Left lobe of liver (tissue), 2 donors: ENCODE measurements at places on chromosomes 6 and 20. TPM values are rescaled to one million over a fixed set of nuclear protein-coding genes. Genes with fewer than 3 reads are reported as not detected.
A peak's percentile ranks its signal among the peaks of the same experiment; 100 is the strongest.

Gene HLA-DRB5
- 2.1 TPM for total RNA-seq

Gene GABRR1
- total RNA-seq, result not detected

Gene SCRT2
- total RNA-seq, result not detected

Gene MYB
- total RNA-seq, result 0.18 TPM

Gene GMPR
- total RNA-seq, result 4.3 TPM

Gene SUMO4
- total RNA-seq, result 1.1 TPM

Gene ERVFRD-1
- total RNA-seq, result 0.08 TPM

Gene TPD52L1
- total RNA-seq, result 49.7 TPM

Gene SLC17A1
- total RNA-seq, result 8.7 TPM

Gene COX4I2
- total RNA-seq, result not detected

Gene EZR
- 57.0 TPM for total RNA-seq

Gene BNIP5
- total RNA-seq, result not detected

Gene RSPO4
- total RNA-seq, result not detected

GRCh38 chr6:166420351-166420750, 37.6 kb upstream of the MPC1 start:
- no peak for DNase-seq

DNA sequence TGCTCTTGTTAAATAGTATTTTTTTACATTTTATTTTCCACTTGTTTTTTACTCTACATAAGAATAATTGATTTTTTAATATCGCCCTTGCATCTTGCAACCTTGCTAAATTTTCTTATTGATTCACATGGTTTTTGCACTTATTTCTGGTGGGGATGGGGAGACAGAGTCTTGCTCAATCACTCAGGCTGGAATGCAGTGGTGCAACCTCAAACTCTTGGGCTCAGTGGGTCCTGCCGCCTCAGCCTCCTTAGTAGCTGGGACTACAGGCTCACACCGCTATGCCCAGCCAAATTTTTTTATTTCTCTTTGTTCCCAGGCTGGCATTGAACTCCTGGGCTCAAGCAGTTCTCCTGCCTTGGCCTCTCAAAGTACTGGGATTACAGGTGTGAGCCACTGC, 30.3 kb downstream of the LIN28B start:
- no peak for DNase-seq

- no peak for DNase-seq
These were observed 27.4 kb downstream of the RREB1 start for GRCh38 chr6:7134999-7135745.

DNA sequence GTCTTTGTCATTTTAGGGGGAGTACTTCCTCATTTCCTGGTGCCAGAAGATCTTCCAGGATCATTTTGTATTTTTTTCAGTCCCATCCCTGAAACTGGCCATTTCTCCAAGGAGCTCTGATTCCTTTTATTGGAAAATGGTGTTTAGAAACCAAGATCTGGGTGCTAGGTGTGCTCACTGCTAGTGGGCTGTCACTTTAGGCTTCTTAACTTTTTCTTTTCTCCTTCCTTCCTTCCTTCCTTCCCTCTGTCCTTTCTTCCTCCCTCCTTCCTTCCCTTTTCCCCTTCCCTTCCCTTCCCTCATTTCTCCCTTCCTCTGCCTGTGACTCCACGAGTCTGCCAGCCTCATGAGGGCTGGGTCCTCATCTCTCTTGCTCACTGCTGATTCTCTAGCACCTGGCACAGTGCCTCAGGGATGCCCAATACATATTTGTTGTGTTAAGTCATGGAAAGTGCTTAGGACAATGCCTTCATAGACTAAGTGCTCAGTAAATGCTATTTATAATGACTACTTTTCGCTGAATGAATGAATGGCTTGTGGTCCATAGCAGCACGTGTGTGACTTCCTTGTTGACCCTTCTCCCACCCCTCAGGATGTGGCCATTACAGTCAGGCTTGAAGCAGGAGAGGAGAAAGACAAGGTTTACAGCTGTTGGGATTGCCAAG, 36.9 kb downstream of the APCDD1L start:
- no peak for DNase-seq

GRCh38 chr6:132446141-132446854, 45.0 kb upstream of the MOXD1 start:
- DNase-seq, result no peak

- DNase-seq, result no peak
These were observed 85.4 kb upstream of the GPR6 start for GRCh38 chr6:109892451-109893435.

DNA sequence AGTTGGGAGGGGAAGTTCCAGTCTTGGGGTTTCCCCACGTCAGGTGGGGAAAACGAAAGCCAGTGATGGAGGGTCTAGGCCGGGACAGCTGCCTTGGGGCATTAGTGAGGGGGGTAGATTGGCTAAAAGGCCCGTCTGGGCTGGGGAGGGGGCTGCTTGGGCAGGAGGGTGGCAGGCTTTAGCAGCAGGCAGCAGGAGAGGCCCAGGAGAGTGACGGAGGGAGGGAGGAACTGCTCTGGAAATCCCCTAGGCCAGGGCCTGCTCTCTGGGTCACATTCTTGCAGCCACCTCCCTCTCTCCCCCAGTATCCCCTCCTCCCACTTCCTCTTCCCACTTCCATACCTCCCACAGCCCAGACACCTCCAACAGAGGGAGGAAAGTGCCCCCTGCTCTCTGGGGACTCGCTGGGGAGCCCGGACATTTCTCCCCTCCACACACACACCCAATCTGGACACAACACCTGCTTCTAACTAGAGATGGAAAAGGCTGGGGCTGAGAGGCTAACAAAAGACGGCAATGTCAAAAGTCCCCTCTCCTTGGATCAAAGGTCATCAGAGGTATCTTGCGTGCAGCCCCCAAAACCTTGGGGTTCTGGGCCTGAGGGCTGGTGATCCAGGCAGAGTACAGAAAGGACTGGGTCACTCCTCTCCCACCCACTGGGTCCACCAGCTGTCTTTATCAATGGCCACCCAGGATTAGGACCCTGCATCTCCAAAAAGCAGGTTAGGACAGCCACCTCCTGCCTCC, 1.8 kb downstream of the NFKBIE start:
- no peak for DNase-seq

DNA sequence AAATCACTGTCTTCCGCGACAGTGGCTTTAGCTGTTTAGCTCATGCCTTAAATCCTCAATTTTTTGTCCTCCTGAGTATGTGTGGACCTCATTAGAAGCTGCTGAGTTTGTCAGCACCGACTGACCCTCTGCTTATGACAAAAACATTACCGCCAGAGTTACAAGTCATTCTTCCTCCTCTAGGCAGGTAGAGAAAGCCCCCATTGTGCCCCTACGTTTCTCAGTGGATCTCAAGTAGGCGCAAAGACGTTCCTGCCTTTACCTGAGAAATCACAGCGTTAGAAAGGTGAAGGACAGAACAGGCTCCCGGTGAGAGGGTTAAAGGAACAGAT, 227.3 kb upstream of the PDE10A start:
- no peak for DNase-seq

GRCh38 chr6:52877168-52877567, 32.3 kb downstream of the GSTA3 start:
- DNase-seq, result no peak

- no peak for DNase-seq
These were observed 148.9 kb downstream of the MAFB start for GRCh38 chr20:40540166-40540565.

- peak; percentile 69 for DNase-seq
These were observed 70.0 kb downstream of the PTPN1 start for GRCh38 chr20:50580016-50580747.

GRCh38 chr6:102986086-102986485, 1592.6 kb downstream of the GRIK2 start:
- no peak for DNase-seq

DNA sequence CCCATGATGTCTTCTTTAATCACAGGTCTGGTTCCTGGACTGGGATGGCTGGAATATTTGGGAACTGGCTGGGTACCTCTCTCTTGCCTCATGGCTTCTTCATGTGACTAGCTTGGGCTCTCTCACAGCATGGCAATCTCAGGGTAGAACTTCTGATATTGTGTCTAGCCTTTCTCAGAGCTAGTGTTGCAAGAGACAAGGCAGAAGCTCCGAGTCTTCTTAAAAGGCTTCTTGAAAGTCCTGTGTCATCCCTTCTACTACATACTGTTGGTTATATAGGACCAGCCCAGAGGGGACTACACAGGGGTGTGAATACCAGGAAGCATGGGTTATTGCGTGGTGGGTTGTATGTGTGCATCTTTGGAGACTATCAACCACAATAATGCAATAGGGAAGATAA, 23.3 kb downstream of the BCAS1 start:
- DNase-seq, result no peak

- no peak for DNase-seq
These were observed 3.7 kb upstream of the TAF8 start for GRCh38 chr6:42046464-42047212.

- no peak for DNase-seq
These were observed 5.3 kb downstream of the PXDC1 start for GRCh38 chr6:3746119-3746691.

GRCh38 chr6:169963581-169964297, 212.3 kb downstream of the ERMARD start:
- DNase-seq, result peak; percentile 30

DNA sequence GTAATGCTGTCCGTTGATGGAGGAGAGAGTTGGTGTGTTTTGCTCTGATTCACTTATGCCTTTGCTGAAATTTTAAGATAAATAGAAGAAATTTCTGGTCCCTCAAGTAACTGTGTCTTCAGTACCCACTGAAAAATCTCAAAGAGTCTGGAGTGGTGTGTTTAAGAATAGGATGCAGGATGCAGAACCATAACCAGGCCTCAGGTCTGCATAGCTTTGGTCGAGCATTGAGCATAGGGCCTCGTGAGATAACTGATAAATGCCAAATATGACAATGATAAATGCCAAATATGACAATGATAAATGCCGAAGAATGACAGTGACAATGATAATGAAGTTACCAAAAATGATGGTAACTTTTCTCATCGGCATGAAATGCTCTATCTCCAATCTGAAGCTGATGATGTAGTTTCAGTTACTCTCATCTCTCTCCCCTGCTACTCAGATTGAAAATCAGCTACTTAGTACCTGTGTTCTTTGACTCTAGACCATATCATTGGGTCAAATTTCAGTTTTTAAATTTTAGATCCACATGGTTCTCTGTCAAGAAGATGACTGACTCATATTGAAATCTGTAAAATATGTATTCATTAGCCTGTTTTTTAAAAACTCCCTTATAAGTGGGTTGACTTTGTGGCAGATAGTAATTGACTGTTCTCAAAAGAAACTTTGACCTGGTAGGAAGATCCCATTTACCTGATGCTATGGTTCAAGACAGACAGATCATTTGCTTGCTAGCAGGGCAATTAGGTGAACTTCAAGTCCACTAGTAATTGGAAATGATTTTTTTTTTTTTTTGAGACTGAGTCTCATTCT, 96.6 kb downstream of the SLC16A10 start:
- no peak for DNase-seq

- no peak for DNase-seq
These were observed 279.1 kb downstream of the FARS2 start for GRCh38 chr6:5540370-5540769.

- DNase-seq, result no peak
These were observed 36.2 kb upstream of the ADTRP start for GRCh38 chr6:11814819-11815218.

- peak; percentile 87 for DNase-seq
These were observed 301.2 kb downstream of the RNGTT start for GRCh38 chr6:88662163-88662580.

DNA sequence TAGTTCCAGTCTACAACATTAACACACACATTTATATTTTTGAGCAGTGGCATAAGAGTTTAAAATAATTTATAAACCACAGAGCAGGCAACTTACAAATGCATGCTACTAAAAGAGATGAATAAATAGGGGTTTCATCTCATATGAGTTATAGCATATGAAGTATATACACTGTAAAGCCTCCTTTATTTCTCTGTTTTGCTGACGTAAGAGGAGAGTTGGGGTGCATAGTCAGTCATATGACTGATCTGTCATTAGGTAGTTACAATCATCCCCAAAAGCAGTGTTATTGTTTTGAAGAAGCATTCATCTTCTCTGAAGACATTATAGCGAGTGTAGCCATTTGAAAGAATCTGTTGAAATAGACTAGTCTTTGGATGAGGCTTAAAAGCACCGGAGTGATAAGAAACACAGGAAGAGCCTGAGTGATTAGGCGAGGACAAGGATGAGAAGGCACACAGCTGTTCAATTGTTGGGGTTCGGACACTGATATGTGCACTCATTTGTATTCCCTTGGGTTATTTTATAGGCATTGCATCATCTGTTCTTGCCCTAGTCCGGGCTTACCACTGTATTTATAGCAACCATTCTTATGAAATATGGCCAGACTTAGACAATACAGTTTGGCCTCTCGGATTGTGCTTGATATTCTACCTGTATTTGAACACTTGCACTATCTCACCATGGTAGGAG, 325.7 kb downstream of the SAMD5 start:
- DNase-seq, result no peak

DNA sequence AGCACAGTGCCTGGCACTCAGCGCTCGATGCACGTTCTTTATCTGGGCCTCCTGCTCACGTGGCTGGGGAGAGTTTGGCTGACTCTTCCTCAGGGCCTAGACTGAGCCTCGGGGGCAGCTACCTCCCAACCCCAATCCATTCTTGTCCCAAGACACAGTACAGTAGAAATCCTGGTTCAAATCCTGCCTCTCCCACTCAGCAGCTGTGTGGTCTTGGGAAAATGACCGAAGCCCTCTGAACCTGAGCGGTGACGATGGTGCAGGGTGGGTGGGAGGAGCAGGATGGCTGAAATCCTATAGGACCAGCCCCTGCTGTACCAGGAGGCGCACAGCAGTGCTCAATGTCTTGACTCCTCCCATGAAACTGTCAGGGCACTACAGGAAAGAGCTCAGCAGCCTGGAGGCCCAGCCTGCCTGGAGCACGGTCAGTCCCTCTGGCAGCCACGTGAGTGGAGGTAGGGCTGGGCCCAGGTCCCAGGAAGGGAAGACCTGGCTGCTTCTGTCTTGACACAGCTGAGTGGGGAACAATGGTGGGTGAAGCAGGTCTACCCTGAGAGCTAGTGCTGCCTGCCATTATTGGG, 31.5 kb downstream of the PDRG1 start:
- no peak for DNase-seq

GRCh38 chr6:10564975-10565673, 44.0 kb downstream of the GCNT2 start:
- no peak for DNase-seq

DNA sequence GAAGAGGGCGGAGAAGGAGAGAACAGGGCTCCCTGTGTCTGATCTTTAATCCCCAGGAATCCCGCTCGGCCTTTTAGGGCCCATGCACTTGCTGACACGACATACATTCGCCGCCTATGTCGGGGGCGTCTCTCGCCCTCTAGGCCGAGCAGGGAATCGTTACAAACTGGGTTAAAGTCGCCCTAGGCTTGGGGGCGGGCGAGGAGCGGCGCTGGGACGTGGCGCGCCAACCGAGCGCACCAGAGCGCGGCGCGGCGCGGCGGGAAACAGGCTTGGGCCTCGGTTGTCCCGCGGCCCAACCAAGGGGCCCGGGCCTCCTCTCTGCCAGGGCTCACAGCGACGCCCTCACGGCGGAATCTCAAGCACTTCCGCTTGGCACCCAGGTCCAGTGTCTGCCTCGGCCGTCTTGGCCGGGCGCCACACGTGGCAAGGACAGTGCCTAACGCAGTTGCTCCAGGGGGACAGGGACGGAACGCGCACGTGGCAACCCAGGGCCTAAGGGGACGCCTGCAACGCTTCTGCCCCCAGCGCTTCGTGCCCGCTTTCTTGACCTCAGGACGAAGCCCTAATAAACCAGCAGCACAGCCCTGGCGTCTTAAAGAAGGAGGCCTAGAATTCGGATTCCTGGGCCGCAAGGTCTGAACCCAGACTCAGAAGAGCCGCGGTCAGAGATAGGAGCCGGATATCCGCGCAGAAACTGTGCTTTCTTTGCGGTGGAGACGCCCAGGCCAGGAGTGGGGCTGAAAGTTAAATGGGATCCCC, 71.5 kb downstream of the NCR2 start:
- DNase-seq, result no peak

GRCh38 chr6:160791459-160791858, 89.4 kb downstream of the PLG start:
- DNase-seq, result no peak
